ENCODE measurements at places on chromosomes 5 and 9.
A peak's percentile ranks its signal among the peaks of the same experiment; 100 is the strongest.

- no peak for DNase-seq
Observed at GRCh38 chr5:136714286-136714685, 348.9 kb upstream of the TRPC7 start.

DNA sequence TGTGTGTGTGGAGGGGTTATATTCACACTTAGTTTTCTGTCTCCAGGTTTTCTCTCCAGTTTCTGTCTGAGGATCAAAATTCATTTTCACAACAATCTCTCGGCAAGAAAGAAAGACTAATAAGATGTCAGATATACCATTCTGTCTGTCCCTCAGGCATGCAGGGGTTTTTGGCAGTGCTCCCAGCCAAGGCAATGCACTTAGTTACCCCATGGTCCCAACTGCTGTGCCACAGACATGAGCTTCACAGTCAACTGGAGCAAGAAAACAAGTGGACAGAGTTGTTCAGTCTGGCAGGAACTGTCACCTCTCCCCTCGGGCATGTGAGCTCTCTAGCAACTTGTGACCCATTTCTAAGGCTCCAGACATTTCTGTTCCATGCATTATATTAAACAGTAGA is 101.7 kb upstream of the LHFPL2 start:
- DNase-seq, result no peak

DNA sequence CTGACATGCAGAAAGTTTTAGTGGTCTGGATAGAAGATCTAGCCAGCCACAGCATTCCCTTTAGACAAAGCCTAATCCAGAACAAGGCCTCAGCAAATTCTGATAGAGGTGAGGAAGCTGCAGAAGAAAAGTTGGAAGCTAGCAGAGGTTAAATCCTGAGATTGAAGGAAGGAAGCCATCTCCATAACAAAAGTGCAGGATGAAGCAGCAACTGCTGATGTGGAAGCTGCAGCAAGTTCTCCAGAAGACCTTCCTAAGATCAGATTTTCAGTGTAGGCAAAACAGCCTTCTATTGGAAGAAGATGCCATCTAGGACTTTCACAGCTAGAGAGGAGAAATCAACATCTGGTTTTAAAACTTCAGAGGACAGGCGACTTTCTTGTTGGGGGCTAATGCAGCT is 77.5 kb downstream of the TRIO start:
- DNase-seq, result no peak

DNA sequence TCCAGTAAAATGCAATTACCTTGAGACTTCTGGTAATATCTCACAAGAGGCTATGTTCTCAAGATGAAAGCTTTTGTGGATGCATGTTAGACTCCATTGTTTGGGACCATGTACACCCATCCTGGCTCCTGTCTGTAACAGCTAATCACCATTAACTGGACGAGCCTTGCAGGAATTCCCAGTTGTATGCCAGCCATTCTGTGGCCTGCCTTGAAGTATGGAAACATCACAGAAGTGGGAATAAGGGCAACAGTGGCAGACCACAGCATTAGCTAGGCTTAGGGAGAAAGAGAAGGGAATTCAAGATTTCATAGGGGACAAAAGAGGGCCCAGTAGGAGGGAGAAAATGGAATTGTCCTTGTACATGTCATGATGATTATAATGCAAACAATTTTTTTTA is 79.0 kb downstream of the RORB start:
- no peak for DNase-seq

GRCh38 chr5:14580398-14581034 is 1.1 kb upstream of the OTULINL start:
- no peak for DNase-seq

DNA sequence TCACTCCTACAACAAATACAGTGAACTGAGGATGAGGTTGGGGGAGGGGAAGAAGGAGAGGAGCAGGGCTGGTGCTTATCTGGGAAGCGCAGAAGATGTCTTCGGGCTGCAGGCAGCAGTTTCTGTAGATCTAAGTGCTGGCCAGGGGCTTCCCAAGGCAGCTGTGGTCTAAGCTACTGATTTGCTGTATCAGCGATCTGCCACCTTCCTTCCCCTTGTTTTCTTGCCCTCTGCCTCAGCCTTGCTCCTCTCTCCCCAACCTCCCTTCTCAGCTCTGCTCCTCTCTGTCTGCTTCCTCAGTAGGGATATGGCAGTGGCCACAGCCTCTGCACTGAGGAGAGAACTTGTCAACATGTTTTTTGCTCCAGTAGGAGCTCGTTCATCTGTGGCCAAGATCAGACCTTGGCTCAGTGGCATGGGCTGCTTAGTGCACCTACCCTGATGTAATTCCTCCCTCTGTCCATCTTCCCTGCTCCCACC is 42.8 kb upstream of the IL6ST start:
- no peak for DNase-seq

- no peak for DNase-seq
Observed at GRCh38 chr9:124881138-124881743, 19.3 kb downstream of the ARPC5L start.

DNA sequence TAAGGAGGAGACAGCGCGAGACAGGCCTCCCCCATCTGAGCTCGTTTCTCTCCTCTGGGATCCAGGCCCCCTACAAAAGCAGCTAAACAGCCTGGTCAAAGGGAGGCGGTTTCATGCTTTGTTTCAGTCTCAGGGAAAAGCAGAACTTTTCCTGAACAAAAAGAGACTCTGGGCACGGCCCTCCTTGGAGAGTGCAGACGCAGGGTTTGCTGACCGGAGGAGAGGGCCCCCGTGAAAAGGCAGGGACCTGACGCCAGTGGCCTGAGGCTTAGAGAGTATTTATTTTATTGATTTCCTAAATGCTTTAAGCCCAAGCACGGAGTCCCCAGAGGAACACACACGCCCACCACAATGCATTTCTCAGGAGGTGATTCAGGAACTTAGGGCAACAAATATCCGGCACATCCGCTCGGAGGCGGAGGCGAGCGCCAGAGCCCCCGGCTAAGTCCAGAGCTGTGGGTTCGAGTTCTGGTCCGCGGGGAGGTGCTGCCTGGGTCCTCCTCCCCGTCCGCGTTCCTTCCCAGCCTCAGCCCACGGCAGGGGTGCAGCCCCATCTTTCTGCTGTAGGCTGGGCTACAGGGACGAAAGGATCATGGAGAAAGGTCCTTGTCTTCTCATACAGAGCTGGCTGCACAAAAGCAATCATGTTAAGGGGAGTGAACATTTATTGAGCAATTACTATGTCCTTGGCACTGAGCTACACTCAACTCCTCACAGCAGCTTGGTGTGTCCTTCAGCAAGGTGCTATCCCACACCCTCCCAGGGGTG is 40.0 kb downstream of the PTGES start:
- no peak for DNase-seq

GRCh38 chr9:28650327-28650726 is 1077.0 kb upstream of the C9orf72 start:
- no peak for DNase-seq

DNA sequence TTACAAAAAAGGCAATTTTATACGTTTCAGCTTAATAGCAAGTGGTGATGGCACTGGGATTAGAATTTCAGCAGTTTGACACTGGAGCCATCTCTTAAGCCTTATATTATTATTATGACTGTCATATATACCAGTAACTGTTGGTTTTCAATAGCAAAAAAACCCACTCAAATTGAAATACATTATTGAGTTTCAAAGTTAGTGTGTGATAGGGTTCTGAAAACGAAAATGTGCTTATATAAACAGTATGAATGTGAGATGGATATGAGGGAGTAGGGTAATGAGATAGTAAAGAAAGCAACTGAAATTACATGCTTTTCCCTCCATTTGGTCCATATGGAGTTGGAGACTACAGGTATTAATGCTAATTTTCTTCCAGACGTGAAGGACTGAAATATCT is 68.6 kb upstream of the ACTBL2 start:
- no peak for DNase-seq

DNA sequence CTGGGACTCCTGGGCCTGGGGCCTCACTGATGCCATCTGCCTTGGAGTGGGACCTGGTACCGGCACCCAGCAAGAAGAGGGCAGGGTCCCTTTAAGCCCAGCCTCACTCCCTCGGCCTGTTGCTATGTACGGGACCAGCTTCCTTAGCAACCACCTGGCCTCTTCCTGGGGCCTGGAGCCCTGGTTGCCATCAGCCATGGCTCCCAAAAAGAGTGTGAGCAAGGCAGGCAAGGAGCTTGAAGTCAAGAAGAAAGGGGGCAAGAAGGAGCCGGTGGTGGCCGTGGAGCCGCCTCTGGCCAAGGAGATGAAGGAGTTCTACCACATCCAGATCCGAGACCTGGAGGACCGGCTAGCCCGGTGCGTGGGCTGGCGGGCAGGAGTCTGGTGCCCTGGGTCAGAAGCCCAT is at the start of gene CFAP157:
TSS of gene CFAP157 (plus strand) at position 153 of the 406 bp plus-strand sequence. CDS start at position 197, 44 bp downstream.
- DNase-seq, result no peak

- DNase-seq, result no peak
Observed at GRCh38 chr5:165055476-165055875, 1550.1 kb downstream of the MAT2B start.

- no peak for DNase-seq
Observed at GRCh38 chr9:18189871-18190670, 283.9 kb upstream of the ADAMTSL1 start.

GRCh38 chr5:108373426-108373825 is 8.5 kb downstream of the FBXL17 start:
- no peak for DNase-seq

DNA sequence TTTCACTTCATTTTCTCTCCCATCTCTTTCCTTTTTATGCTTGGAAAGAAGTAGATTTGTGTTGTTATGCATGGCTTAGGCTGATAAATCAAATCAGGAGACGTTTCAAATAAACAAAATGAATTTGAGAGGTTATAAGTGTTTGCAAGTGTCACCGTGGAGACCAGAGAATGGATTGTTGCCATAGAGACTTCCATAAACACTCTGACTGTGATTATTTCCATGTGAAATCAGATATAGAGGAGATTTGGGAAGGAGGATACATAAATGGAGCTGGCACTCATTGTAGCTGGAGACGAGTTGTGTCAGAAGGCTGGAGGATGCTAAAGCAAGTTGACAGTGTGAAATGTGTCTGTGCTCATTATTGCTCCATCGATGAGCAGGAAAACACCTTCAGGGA is 84.2 kb upstream of the PCSK1 start:
- no peak for DNase-seq

- DNase-seq, result no peak
Observed at GRCh38 chr5:74296685-74297408, 343.7 kb downstream of the ENC1 start.

GRCh38 chr5:177483042-177483441 is 9.6 kb upstream of the DBN1 start:
- no peak for DNase-seq

DNA sequence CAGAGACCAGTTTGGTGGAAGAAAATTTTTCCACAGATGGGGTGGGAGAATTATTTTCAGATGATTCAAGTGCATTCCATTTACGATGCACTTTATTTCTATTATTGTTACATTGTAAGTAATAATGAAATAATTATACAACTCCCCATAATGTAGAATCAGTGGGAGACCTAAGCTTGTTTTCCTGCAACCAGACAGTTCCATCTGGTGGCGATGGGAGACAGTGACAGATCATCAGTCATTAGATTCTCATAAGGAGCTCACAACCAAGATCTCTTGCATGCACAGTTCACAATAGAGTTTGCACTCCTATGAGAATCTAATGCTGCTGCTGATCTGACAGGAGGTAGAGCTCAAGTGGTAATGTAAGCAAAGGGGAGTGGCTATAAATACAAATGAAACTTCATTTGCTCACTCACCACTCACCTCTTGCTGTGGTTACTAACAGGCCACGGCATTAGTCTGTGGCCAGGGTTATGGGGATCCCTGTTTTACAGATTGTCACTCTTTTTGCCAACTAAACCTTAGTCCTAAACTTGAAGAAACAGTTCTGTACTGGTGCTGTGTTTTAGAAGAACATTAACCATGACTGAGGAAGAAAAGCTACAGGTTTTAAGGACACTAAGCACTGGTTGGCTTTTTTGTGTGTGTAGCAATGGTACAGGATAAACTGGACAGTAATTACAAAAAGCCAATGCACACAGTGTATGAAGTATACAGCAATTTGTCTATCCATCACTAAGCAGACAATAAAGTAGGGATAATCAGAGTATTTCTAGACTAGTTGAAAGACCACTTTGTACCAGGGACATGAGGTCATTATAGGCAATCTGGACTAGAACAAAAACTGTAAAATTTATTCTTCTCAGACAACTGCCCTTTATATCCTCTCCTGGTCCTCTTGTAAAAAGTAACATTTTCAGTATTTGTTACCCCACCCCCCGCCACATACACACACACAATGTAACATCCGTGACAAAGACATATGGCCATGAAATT is 9.9 kb downstream of the TMEM232 start:
- DNase-seq, result no peak

DNA sequence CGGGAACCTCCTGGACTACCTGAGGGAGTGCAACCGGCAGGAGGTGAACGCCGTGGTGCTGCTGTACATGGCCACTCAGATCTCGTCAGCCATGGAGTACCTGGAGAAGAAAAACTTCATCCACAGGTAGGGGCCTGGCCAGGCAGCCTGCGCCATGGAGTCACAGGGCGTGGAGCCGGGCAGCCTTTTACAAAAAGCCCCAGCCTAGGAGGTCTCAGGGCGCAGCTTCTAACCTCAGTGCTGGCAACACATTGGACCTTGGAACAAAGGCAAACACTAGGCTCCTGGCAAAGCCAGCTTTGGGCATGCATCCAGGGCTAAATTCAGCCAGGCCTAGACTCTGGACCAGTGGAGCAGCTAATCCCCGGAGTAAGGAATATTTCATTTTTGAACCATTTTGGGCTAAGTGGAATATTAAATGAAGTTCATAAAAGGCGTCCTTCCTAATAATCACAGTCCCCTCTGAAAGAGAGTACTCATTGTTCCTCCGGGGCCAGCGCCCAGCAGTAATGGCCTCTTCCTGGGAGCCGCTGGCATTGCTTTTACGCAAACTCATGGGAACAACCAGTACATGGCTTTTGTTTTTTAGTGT is 23.6 kb downstream of the QRFP start:
- DNase-seq, result no peak

DNA sequence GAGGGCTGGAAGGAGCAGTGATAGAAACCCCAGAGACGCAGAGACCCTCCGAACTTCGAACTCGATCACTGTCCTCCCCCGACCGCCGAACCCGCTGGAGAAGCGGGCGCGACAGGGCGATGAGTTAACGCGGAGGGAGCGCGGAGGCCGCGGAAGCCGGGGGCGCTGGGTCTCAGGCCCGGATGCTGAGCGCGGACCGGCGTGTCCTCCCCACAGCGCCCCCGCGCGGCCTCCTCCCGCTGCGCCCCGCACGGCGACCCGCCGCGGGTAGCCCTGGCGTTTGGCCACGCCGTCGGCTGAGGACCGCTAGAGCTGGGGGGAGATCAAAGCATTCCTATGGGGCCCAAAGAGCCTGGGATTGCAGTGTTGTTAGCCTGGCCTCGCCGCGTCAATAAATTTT is 7.7 kb upstream of the DMRT2 start:
- DNase-seq, result peak; percentile 60

DNA sequence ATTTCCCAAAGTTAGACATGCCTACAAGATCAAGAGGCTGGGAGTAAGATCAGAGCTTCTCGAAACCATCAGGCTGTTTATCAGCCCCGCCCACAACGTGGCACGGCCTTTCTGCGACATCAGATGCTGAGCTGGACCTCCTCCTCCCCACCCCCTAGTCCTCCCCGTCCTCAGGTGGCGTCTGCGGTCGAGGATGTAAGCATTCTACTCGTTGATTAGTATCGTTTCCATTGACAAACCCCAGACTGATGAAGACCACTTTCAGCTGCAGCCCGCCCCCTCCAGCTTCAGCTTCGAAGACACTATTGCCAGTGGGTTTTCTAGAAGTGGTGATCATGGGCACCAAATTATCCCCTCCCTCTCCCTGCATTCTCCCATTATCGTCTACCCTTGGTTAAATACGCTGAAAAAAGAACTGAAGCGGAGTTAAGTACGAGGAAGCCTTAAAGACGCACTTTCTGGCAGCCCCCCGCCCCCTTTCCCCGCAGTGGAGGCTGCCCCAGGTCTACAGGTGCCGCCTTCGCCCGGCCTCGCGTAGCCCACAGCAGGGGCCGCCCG is 1.1 kb downstream of the PPIC start:
- DNase-seq, result no peak

- DNase-seq, result no peak
Observed at GRCh38 chr5:94847019-94847418, 228.6 kb downstream of the SLF1 start.

Measured in stimulated activated CD4-positive, alpha-beta T cell treated with anti-CD3 and anti-CD28 coated beads, Interleukin-2, amount 100 ng/mL, for 24 hours (primary cell).